Sciatic nerve (tissue), 2 donors: ENCODE measurements at places on chromosomes 5 and 9.

DNA sequence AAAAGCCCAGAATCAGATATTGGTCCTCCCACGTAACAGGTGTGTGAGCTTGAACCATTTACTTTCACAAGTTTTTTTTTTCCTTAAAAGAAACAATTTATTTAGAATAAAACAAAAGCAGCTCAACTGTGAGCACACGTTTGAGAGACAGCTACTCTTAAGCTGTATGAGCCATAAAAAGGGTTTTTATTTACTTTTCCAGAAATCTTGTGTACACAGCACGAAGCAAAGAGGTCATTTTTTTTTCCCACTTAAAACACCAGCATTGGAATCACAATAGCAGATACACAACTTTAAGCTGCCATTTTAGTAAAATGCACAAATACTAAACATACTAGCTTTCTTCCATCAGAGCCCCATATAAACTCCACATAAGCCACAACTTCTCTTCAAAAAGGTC, 44.6 kb downstream of the JAKMIP2 start:
- DNase-seq: no peak

DNA sequence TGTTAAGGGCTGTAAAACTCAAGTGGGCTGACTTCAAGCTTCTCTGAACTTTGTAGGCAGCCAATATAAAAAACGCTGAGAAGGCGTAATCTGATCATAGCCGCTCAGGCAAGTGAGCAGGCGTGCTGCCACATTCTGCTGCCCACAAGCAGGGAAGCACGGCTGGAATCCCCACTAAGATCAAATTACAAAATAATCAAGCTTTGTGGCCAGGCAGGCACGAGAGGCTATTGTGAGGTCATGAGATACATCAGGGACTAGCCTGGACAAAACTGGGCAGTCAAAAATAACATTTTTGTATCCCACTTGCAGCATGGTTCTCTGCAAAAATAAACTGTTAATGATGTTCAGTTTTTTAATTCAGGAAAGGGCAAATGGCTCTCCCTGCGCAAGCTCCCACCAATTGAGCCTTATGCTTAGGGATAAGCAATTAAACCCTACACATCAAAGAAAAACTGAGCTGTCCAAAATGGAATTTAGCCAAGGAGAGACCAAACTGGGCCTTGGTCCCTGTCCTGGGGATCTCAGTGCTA, 64.0 kb downstream of the POU5F2 start:
- DNase-seq: peak; percentile 70

- DNase-seq: no peak
Observed at GRCh38 chr9:94096819-94097577, 12.7 kb downstream of the PTPDC1 start.

GRCh38 chr5:109297900-109298299, 111.9 kb downstream of the PJA2 start:
- no peak for DNase-seq

- DNase-seq: no peak
Observed at GRCh38 chr5:33312571-33313549, 127.9 kb upstream of the TARS1 start.

DNA sequence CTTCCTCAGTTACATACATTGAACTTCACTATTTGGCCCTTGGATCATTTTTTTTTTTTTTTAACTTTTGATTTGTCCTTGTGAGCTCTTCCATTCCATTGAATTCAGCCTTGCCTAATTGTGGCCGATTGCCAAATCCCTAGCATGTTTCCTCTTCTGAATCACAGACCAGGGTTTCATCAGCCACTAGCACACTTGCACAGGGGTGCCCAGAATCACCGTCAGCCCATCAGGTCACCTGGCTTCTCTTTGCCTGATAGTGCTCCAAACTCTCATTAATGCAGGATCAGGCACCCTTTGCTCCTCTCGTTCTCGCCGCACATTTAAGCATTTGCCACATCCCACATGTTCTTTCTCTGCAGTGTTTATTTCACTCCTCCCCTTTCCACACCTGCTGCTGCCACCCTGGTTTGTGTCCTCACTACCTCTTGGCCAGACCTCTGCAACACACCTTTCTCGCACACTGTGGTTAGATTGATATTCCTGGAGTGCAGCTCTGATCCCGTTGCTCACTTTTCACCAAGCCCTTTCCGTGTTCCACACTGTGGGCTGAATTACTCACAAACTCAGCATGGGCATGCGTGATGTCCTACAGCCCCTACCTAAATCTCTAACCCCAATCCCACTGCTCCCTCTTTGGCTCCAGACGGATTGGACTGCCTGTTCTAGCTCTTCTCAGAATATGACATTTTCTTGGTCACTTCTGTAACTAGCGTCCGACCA, 9.8 kb downstream of the PIK3R1 start:
- peak; percentile 71 for DNase-seq

GRCh38 chr9:128372784-128373183, 1.6 kb downstream of the URM1 start:
- DNase-seq: no peak

DNA sequence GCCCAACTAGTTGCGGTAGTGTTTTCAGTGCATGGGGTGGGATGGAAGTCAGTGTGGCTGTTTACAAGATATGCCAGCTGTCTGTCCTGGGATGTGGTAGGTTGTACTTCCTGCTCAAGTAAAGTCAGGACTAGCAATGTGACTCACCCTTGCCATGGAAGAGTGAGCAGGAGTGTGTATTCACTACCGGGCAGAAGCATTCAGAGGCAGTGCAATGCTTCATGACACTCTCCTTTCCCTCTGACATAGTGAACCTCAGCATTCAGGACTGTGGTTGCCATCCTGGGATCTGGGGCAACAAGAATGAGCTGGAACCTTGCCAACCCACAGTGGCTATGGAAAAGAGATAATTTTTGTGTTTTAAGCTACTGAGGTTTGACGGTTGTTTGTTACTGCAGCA, 68.9 kb downstream of the BOD1 start:
- DNase-seq: no peak

DNA sequence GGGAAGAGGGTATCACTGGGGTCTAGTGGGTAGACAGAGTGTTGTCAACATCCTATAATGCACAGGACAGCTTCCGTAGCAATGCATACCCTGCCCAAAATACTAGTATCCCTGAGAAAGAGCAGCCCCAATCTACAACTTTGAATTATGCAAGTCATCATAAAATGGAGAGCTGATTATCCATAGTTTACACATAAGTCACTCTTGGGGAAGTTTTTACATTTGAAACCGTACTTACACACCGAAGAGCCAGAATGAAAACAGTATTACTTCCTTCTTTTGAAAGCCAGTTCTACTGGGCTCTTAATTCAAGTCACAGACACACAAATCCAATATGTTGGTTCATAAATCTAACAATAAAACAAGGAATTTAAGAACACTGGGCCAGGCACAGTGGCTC, 21.6 kb downstream of the RNF145 start:
- no peak for DNase-seq

DNA sequence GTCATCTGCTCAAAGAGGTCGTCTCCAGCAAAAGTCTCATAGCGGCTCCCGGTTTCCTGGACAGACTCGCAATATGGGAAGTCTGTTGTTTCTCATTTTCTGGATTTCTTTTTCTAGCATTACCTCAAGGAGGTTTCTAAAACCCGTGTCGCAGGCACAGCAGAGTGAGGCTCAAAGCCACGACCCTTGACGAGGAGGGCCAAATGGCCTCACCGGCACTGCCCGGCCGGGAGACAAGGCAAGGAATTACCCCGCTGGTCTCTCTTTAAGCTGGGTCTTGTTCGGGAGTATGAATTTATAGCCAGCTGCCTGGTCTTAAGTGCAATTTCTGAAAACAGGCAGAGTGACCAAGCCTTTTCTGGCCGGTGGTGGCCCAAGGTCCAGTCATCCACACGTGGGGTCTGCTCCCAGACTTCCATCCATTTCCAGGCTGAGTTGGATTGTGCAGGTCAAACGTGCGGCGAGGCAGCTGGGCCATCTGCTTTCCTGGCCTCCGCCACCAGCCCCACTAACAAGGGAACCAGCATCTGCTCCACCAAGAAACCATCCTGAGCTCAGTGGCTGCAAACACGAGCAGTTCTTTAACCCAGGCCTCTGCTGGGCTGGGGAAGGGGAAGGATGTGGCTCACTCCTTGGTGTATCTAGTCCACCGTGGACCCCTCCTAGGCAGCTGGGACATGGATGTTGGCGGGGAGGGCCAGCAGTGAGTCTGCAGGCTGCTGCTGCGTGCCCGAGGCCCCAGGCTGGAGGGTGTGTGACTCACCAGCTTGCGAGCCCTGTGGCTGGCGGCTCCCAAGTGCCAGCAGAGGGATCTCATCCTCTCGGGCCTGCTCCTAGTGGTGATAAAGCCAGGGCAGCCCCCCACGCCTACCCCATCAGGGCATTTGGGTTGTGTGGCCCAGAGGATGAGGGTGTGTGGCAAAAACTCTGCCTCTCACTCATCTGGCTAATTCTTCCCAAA, 55.6 kb upstream of the COL5A1 start:
- peak; percentile 47 for DNase-seq

DNA sequence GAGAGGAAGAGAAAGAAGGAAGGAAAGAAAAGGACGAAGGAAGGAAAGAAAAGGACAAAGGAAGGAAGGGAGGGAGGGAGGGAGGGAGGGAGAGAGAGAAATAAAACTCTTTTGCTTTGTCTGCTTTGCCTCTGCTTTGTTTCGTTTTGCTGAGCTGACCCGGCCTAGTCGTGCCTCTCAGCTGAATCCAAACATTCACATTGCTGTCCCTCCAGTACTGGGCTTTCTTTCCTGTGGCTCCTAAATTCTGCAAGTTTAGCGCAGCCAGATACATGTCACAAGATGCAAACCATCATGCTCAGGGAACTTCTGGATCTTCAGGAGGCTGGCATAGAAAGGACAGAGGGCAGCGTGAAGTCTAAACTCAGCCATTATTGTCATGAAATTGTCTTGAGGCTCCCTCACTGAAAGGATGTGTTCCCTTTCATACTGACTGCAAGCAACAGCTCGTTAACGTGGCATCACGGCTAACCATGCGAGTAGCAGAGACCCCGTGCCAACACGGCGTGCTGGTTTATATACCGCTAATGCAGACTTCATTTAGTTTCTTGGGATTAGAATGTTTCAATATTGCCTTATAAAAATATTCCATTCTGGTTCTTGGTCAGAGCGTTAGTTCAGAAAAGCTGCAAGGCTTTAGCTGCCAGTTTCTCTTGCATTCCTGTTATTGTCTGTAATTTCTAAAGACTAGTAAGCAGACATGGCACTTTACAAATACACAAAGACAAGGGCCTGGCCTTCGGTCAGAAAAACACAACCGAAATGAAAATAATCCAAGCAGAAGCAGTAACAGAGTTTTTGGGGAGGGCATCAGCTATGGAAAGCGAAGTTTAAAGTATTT, 94.2 kb downstream of the TMEM174 start:
- no peak for DNase-seq

- DNase-seq: no peak
Observed at GRCh38 chr9:114434878-114435311, 47.1 kb upstream of the AKNA start.

- no peak for DNase-seq
Observed at GRCh38 chr5:148457183-148457620, 73.4 kb downstream of the FBXO38 start.

DNA sequence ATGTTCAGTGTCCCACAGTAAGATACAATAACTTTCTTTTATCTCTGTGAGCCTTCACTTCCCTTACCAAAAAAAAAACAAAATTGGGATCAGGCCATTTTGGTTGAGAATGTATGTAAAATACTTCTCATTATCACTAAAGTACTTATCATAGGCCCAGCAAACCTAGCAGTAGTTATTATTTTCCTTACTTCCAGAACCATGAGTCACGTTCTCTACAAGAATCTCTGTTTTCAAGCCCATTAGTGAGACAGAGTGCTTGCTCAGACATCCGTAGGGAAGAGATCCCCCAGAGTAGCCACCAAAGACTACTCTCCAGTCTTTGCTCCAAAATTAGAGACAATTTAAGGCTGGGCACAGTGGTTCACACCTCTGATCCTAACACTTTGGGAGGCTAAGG, 103.9 kb upstream of the NR5A1 start:
- no peak for DNase-seq

DNA sequence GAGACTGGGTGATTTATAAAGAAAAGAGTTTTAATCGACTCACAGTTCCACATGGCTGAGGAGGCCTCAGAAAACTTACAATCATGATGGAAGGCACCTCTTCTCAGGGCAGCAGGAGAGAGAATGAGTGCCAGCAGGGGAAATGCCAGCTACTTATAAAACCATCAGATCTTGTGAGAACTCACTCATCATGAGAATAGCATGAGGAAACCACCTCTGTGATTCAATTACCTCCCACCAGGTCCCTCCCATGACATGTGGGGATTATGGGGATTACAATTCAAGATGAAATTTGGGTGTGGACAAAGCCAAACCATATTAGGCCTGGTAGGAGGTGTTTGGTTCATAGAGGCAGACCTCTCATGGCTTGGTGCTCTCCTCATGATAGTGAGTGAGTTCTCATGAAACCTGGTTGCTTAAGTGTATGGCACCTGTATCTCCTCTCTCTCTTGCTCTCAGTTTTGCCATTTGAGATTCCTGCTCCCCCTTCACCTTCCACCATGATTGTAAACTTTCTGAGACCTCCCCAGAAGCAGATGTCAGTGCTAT, 39.8 kb downstream of the GAPT start:
- DNase-seq: no peak

DNA sequence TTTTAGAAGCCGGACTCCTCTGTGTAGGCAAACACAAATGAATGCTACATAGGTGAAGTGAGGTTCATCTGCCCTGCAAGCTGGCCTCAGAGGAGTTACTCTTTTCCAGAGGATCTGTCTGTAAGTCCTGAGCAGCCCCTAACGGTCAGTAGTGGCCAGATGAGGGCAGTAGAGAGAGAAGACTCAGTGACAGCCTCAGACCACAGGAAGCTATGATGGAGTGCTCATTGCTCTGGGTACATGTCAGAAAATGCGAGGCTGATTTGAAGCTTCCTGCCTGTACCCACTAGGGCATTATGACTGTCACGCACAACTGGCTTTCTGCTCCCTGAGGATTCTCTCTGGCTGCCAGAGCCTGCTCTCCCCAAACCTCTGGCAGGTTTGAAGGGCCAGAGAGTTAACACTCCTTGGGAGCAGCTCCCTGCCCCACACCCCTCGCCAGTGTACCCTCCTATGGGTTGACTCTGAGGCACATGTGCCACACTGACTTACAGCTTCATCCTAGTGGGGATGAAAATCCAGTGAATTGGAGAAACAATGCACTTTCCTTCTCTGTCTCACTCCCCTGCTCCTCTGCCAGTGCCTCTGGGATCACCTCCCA, 141.5 kb downstream of the GABRG2 start:
- no peak for DNase-seq

GRCh38 chr9:23962101-23962500, 136.1 kb upstream of the ELAVL2 start:
- DNase-seq: no peak

- DNase-seq: no peak
Observed at GRCh38 chr5:143166661-143167420, 236.6 kb downstream of the NR3C1 start.

DNA sequence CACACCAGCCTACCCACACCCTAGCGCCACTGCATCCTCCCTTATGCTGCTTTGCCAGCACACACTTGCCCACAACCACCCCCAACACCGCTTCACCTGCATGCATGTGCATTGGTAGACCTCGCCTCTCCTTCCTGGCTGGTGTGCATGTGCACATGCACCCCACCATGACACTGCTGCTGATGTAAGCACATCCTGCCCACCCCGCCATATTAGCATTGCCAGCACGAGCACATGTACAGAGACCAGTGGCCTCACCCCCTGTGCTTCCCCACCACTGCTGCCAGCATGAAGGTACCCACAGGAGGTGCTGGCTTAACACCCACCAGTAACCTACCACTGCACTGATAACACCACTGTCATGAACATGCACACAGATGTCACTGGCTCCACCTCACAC, 218.2 kb downstream of the SLCO4C1 start:
- no peak for DNase-seq
